NCI-H2081 (cell line): ENCODE measurements at places on chromosomes 12 and 14.
A peak's percentile ranks its signal among the peaks of the same experiment; 100 is the strongest.

GRCh38 chr14:94346841-94347240 lies 23.7 kb upstream of the SERPINA6 start:
- DNase-seq, result no peak

GRCh38 chr12:64240781-64241180 lies 18.7 kb upstream of the KICS2 start:
- no peak for DNase-seq

GRCh38 chr12:117408161-117408791 lies 46.9 kb upstream of the NOS1 start:
- peak; percentile 22 for DNase-seq

DNA sequence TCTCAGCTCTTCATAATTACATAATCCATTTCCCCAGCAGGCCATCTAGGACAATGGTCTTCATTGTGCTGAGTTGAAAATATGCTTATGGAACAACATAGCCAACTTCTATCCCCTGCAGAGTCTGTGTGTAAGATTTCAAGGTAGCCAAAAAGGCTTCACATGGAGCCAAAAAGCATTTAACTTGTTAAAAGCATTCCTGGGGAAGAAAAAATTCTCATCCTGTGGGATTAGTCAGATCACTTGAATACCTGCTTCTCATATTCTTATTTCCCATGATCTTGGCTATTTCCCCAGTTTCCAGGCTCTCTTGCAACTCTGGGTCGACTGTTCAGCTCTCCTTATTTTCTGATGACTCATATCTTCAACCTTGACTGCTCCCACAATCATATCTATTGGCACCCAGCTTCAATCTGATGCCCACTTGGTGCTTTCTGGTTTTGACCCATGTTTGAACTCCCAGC lies 178.9 kb downstream of the KLHL28 start:
- DNase-seq, result no peak

GRCh38 chr14:55949708-55950107 lies 168.5 kb upstream of the PELI2 start:
- DNase-seq, result no peak

DNA sequence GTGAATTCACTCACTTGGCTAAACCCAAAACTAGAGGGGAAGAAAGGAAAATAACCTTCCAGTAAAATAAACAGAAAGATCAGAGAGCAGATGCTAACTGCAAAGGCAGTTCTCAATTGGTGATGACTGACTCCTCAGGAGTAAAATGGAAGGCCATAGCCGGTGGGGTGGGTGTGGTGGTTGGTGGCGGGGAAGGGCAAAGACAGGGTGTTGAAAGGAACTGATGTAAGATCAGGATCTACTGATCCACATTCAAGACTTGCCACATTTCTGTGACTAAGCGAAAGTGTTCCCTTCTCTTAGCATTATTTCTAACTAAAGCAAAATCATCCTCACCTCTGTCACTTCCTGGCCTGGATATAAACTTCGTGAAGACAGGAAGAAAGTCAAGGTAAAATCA lies 26.3 kb upstream of the TC2N start:
- no peak for DNase-seq

DNA sequence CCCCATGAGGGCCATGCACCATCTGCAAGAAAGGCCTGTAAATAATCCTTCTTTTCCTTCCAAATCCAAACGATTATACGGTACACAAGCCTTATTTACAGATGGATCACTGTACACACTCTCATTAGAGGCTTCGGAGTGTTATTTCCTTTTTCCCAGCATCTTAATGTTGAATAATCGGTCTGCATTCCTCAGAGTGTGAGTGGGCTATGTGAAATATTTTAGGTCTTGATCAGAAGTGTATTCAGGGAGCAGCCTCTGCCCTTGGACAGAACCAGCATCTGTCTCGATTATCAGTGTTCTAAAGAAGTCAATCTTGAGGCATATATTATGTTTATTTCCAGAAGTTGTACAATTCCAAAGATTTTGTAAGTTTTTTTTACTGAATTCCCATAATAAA lies 340.6 kb downstream of the SEC23A start:
- no peak for DNase-seq

DNA sequence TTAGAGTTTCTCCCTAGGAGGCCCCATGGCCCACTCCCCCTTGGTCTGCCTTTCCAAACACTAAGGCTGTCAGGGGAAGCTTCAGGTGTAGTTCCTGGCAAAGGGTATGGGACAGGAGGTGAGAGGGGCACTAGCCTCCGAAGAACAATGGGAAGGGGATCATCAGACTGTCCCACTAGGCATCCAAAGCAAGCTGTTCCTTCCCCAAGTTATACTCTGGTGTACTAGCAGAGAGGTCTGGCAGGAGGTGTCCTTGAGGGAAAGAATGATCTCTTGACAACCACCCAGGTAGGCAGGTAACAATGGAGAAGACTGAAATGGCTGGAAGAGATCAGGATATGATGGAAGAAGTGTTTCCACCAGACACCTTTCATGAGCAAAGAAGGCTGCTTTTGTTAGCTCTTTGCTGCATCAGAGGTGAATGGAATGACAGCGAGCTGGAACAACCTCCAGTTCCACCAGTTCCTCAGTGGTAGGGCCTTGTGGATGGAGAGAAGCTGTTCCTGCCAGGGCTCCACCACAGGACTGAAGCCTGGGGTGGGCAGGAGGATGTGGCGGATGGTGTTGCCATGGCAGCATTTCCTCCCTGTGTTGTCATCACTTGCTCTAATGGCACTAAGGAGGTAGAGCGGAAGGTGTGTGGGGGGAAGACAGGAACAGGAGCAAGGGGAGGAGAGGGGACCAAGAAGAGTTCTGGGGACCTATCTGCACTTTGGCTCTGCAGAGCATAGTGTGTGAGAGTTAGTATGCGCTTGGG lies 2.3 kb upstream of the AGAP2 start:
- no peak for DNase-seq

DNA sequence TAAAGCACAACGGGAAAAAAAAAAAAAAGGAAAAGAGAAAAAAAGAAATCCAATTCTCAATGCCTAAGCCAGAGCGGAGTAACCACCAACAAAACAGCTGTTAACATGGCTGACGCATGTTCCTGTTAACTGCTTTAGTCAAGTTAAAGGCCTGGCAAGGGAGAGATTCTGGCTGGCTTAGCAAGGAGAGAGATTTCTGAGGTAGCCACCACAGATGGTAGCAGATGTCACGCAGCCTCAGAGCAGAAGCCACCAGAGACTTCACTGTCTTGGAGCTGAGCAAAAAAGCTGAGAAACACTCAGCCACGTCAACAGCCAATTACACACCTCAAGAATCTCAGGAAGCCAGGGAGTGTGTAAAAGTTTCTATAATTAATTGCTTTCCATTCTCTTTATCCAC lies 87.1 kb downstream of the TMCC3 start:
- DNase-seq, result no peak

DNA sequence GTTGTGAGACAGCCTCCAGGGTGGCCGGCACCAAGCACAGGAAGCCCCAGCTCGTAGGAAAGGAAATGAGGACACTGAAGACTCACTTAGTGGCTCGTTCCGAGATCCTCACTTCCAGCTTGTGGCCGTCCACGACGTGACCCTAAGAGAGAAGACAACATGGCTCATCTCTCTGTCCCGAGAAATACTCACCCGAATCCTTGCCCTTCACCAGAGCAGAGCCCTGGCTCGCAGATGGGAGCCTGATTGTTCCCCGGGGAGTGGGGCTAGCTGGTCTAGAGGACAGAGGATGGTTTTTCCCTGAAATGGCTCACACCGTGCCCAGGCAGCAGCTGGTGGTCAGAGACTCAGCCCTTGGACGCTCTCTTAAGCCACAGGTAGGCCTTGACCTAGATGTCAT lies 47.8 kb downstream of the RBM19 start:
- DNase-seq, result no peak

DNA sequence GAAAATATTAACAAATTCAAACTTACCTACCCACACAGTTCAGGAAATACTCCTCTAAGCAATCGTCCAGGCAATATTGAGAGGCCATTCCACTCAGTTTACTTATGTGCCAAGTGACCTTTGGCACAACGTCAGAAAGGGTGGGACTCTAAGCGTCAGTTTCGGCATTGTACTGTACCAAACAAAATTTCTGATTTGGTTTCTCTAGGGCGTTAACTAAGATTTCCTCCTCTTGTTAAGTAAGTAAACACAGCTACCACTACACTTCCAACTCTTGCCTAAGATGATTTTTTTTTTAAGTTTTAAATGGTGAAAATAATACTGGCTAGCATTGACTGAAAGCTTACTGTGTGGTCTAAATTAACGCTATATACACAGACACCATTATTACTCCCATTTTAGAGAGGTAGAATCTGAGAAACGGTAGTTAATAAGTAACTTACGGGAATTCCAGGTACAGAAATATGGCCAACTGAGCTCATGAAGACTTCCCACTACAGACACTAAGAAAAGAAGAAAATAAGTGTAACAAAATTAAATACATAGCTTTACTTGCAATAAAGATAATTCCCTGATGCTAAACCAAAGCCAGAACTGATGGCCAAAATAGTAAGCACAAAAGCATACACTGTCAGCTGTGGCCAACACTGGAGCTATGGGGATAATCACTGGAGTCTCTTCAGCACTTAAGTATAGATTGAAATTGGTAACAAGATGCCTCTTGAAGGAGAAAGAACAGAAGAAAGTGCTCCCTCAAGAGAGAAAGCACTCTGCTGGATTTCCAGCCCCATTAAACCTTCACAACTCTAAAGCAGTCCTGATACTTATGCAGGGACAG lies 76.1 kb downstream of the EPS8 start:
- DNase-seq, result no peak

- no peak for DNase-seq
These were observed 331.4 kb downstream of the BCAT1 start for GRCh38 chr12:24617471-24617870.

DNA sequence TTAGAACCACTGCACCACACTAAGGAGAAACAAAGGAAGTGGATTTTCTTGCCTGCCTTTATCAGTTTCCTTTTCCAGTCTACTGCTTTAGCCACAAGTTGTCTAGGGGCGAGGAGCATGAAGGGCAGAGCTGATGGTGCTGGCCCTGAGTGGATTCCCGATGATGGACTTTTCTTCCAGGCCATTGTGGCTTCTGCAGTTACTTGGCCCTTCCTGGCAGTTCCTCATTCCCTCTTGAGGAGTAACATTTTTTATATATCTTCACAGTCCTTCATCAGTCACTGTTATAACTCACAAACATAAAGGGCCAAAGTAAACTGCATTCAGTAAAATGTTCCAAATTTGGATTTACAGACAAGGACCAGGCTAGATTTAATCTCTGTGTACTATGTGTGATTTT lies 61.2 kb upstream of the SRSF5 start:
- DNase-seq, result no peak

DNA sequence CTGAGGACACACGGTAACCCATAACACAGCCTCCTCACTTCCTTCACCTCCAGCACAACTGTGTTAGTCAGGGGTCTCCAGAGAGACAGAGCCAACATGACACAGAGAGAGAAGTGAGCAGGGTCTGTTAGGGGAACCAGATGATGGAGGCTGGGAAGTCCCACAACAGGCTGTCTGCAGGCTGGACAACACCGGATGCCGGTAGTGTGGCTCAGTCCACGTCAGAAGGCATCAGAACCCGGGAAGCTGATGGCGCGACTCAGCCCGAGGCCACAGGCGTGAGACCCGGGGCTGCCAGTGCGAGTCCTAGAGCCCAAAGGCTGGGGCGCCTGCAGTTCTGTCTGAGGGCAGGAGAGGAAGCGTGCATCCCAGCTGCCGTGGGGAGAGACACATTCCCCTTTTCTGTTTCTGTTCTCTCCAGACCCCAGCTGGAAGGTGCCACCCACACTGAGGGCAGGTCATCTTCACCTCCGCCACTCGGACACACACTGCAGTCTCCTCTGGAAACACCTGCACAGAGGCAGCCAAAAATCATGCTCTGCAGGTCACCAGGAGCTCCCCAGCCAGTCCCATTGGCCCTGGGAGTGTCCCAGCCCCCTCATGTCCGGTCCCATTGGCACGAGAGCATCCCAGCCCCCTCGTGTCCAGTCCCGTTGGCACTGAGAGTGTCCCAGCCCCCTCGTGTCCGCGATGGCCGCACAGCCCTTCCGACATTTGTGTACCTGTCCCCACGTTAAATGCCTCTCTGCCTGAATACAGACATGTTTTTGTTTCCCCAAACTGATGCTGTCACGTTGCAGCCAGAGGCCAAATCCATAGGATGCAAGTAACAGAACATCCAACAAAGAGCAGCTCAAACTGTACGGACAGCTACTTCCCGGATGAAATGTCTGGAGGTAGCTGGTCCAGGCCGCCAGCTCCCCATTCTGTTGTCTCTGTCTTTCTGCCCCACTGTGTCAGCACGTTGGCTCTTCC lies 7.9 kb upstream of the FBRSL1 start:
- DNase-seq, result no peak

DNA sequence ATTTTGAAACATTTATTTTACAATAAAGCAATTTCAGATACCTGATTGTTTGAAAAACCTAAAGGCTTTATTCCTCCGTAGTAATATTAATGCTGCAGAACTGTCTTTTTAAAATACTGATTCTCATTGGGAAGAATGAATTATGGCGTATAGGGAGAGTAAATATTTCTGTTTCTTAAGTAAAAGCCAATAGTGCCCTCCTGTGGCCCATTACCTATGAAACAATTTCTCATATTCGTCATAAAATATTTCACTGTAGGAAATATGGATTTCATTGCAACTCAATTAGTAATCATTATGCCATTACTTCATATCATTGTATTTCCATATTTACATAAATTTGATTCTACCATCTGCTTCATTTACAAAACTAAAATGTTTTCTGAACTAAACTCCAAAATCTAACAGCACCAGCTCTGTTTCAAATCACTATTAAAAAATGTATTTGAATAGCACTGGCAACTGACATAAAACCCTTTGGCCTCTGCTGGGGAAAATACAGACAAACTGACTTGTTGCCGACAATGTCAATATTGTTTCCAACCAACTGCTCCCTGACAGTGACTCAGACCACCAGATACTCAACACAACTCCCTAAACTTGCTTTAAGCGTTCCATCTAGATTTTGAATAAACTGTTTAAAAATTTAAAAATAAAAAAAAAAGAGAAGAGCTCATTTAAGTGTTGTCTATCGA lies 290.3 kb downstream of the NAV3 start:
- DNase-seq, result peak; percentile 6

DNA sequence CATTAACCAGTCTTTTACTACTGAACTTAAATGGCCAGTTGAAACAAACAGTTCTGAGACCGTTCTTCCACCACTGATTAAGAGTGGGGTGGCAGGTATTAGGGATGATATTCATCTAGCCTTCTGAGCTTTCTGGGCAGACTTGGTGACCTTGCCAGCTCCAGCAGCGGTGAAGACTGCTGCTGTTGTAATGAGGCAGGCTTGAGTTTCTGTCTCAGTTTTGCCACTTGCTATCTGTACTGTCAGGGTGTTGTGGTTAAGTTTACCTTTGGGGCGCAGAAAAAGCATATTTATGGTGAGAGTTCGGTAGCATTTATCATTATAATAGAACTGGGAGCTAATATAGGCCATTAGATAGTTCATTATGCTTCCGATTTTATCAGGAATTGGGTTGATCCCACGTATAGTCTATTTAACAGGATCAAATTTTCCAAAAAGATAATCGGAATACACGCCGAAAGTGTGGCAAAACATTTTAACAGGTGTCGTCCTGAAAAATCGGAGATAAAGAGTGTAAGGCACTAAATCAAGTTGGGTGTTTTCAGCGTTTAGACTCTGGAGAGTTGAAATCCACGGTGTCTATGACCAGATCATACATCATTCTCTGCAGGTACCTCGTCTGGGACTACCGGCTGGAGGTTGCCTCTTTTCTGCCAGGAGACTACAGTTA lies 688 bp upstream of the NECAP1 start:
- DNase-seq, result no peak

- no peak for DNase-seq
These were observed 7.0 kb upstream of the ACSS3 start for GRCh38 chr12:81070846-81071245.

- DNase-seq, result no peak
These were observed 27.4 kb upstream of the TSPAN9 start for GRCh38 chr12:3049611-3050249.

GRCh38 chr14:51202914-51203665 lies 37.0 kb upstream of the TMX1 start:
- DNase-seq, result no peak
